Kidney epithelial cell (primary cell): ENCODE measurements at places on chromosomes 2 and 18. TPM values are rescaled to one million over a fixed set of nuclear protein-coding genes. Genes with fewer than 3 reads are reported as not detected.

DNA sequence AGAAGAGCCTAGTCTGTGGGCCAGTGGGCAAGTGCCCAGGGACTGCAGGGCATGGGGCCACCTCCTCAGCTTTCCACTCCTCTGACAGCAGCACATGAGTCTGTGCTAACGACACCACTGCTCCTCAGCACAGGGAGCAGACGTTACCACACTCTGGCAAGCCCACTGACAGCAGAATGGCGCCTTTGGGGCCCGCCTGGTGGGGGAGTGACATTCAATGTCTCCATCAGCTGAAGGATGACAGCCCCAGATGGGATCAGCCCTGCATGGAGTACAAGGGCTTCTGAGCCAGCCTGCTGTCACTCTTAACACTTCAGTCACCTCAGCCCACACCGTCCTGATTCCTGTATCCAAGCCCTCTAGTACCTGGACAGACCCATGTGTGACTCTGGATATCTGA, 149.4 kb upstream of the SMAD2 start:
- DNase-seq: no peak

DNA sequence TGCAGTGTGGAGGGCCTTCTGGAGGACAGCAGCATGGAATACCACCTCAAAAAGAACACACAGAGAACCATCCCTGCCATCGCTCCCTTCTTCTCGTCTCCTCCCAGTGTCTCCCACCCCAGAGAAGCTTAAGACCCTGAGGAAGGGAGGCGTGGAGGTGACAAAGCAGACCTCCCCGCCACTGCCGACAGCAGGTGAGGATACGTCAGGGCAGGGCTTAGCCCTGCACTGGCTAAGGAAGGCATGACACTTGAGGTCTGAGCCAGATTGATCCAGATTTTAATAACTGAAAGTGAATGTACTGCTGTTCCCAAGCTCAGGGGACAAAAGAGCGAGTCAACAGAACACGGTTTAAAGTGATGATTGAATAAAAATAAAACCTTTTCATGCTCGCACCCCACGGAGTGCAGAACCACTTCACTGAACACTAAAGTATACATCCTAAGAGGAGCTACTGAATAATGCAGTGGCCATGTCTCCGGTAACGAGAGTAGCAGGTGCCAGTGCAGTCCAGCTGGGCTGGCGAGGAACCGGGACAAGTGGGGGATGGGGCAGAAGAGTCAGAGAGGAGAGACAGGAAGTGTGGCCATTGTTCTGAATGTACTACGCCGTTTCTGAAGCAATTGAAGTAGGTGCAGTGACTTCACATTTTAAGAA, 391.0 kb downstream of the CDH2 start:
- no peak for DNase-seq

DNA sequence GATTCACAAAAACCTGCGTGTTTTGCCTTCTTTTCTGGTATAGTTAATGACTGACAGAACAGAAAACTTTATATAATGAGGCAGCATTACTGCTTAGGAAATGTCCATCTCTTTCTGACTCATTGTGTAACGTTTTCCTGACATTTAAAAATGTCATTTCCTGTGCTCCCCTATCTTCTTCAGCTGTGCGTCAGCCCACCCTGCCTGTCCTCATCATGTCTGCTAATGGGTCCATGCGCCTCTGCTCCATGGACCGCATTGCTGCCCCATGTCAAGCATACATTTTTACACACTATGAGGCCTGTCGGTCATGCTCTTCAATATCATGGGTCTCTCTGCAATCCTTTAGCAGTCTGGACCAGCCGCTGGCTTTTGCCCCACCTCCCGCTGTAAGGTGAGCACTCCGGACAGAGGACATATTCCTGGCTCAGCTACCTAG, 234.3 kb downstream of the CDCA7 start:
- peak; percentile 43 for DNase-seq

- DNase-seq: no peak
Observed at GRCh38 chr2:67272195-67272594, 124.9 kb upstream of the ETAA1 start.

- DNase-seq: no peak
Observed at GRCh38 chr2:18611604-18612003, 22.2 kb upstream of the NT5C1B start.

PAX3 gene
- not detected in 2 replicates for total RNA-seq

GRCh38 chr2:39517622-39518021, 80.5 kb upstream of the MAP4K3 start:
- no peak for DNase-seq
